Left ventricle myocardium superior (tissue), 1 donor: ENCODE measurements at places on chromosomes 1 and 21. TPM values are rescaled to one million over a fixed set of nuclear protein-coding genes. Genes with fewer than 3 reads are reported as not detected.

The CAPZA1 gene
- 24.1 TPM for total RNA-seq

The LCE1A gene
- total RNA-seq = not detected

The GPR89B gene
- total RNA-seq = 6.0 TPM

The BCL2L15 gene
- total RNA-seq = not detected

The LRRN2 gene
- total RNA-seq = 2.3 TPM

The CYP2J2 gene
- 69.2 TPM for total RNA-seq

The MAEL gene
- total RNA-seq = 0.87 TPM

The IL20 gene
- not detected for total RNA-seq

The RAB25 gene
- total RNA-seq = not detected

The KCNK2 gene
- not detected for total RNA-seq

The RIMS3 gene
- 0.92 TPM for total RNA-seq

The MFSD2A gene
- total RNA-seq = 0.84 TPM

The HPDL gene
- total RNA-seq = not detected

The SYTL1 gene
- total RNA-seq = 1.1 TPM

The LCE2B gene
- total RNA-seq = not detected

The ABCA4 gene
- 0.55 TPM for total RNA-seq

The ANGPTL3 gene
- not detected for total RNA-seq

The HSF2BP gene
- not detected for total RNA-seq
